ENCODE measurements at places on chromosomes 1 and 21.

- DNase-seq = no peak
Measured at GRCh38 chr1:99540744-99541143, 105.2 kb upstream of the PALMD start.

GRCh38 chr1:86263101-86263500 lies 106.5 kb upstream of the COL24A1 start:
- no peak for DNase-seq

- DNase-seq = no peak
Measured at GRCh38 chr1:25581764-25582163, 34.8 kb upstream of the MAN1C1 start.

DNA sequence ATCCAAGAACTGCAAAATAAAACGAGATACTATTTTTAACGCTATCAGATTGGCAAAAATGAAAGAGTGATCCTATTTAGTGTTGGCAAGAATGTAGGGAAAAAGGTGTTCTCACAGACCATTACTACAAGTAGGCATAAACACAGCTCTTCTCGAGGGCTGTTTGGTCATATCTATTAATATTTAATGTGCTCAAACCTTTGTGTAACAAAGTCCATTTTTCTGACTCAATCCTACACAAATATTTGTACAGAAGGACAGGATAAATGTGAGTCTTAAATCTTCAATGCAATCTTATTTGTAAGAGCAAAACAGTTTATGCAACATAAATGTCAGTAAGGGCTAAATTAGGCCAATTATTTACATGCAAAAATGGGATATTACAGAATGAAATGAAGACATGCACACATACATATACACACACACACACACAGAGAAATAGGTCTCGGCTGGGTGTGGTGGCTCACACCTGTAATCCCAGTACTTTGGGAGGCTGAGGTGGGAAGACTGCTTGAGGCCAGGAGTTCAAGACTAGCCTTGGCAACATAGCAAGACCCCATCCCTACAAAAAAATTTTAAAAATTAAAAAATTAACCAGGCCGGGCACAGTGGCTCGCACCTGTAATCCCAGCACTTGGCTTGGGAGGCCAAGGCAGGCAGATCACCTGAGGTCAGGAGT lies 17.7 kb downstream of the DHCR24 start:
- DNase-seq = no peak

- DNase-seq = no peak
Measured at GRCh38 chr1:212284332-212284743, 872 bp upstream of the PPP2R5A start.

DNA sequence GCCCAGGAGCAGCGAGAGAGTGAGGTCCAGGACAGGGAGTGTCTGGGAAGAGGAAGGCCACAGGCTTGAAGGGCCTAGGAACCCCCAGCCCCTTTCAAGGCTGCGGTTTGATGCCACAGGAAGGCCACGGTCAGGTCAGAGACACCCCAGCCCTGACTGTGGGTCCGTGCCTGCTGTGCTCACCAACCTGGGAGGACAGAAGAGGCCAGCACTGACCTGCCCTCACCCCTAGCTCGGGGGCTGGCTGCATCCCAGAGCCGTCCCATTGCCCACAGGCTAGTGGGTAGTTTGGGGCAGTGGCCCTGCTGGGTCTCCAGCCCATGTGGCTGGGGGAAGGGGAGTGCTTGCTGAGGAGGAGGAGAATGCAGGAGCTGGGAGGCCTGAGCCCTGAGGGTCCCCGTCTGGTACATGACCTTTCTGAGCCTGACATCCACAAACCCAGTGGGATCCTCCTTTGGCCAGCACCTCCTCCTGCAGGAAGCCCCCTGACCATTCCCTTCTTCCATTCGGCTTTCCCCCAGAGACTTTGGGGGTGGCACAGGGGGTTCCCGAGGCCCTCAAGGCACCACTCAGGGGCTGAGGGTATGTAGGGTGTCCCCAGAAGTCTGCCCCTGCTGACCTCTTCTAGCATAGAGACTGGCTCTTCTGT lies 54.3 kb downstream of the WNT9A start:
- DNase-seq = no peak

DNA sequence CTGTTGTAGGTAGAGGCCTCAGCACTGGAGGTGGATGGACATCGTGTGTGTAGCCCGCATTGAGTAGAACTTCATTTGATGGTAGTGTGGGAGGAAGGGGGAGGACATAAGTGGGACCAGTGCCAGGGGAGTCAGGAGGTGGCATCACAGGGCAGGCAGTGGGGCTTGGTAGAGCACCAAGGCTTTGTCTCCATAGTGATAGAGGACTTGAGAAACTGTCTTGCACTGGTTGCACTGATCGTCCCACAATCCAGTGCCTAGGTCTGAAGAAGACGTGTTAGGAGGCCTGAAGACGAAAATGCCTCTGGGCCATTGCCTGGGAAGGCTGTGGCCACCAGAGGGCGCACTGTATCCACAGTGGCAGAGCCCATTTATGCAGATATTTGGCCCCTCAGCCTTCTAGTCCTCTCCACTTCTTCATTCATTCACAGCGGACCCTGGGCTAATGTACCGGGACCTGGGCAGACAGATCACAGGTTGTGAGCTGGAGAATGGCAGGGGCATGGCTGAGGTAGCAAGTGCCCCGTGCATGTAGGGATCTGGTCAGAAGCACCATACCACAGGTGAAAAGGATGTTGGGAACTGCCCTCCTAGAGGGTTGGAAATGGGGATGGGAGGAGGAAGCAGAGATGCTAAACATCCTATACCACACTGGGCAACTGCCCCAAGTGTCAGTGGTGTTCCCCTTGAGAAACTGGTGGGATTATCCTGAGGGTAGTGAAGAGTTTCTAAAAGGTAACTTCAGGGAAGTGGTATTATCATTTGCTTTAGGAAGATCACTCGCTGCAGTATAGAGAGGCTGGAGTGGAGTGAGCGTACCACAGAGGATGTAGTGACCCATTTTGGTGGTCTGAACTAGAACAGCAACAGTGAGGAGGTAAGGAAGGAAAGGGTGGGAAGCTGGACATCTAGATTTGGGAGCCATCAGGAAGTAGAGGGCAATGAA lies 95.3 kb downstream of the PIK3R3 start:
- DNase-seq = peak; percentile 42

DNA sequence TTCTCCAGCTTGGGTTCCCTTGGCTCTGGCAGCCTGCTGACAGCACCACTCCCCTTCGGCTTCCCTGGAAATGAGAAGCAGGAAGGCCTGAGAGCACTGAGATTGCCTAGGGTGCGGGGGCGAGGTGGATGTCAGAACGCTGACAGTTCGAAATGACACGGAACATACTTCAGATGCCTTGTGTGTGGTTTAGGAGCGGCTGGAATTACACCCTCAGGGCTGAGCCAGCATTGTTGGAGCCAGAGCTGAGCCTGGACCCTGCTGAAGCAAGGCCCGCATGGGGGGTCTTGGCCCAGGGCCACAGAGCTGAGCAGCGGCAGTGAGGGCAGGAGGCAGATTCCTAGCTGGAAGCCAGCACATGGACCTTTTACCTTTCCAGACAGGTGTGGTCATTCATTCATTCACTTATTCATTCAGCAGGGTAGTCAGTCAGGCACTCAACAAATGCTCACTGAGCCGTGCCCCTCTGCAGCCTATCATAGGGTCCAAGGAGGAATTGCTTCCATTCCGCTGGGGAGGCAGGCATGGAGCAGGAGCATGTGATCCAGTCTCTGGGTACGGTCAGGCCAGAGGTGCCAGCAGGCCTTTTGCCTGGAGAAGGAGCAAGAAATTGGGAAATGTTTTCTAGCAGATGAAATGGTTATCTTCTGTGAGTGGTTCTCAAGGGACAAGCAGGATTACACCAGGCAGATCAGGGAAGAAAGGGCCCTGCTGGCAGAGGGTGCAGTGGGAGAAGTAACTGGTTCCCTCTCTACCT lies 6.6 kb upstream of the FOXE3 start:
- no peak for DNase-seq

GRCh38 chr1:20178634-20179370 lies 7.1 kb upstream of the UBXN10 start:
- no peak for DNase-seq

- no peak for DNase-seq
Measured at GRCh38 chr1:70195342-70195741, 10.0 kb downstream of the LRRC40 start.

GRCh38 chr1:155082301-155083051 lies 3.8 kb downstream of the EFNA3 start:
- DNase-seq = no peak

- DNase-seq = no peak
Measured at GRCh38 chr1:77413541-77414335, 131.9 kb downstream of the AK5 start.

DNA sequence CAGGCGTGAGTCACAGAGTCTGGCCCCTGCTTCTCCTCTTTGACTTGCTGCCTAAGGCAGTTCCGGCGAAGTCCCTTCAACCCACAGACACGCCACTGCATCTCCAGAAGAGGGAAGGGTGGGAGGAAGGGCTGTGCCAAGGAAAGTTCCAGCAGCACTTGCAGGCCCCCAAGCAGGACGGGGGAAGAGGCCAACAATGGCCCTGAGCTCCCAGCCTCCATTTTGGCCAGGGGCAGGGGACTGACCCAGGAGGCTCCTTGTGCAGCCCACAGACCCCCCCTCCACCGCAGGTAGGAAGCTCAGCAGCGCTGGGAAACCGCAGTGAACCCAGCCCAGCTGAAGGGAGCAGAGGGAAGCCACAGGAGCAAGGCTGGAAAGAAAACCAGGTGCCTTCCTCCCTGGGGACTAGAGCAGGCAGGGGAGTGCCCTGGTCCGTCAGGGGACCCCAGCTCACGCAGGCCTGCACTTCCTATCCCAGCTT lies 35.4 kb downstream of the ACOT7 start:
- DNase-seq = no peak

- no peak for DNase-seq
Measured at GRCh38 chr21:33010931-33011330, 14.8 kb upstream of the OLIG2 start.

DNA sequence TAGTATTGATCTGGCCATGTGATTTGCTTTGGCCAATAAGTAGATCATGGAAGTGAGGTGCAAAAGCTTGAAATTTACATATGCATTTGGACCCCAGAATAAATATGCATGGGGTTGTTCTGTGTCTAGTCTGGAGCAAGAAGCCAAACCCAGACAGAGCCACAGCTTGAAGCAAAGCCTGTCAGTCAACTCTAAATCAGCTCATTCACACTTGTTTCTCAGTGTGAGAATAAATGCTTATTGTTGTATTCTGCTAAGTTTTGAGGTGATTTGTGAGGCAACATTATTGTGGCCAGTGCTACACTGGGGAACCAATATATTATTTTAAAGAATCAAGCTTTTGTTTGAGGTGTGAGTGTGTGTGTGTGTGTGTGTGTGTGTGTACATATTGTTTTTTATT lies 12.2 kb upstream of the PGLYRP3 start:
- no peak for DNase-seq

GRCh38 chr1:235855811-235856429 lies 10.8 kb downstream of the LYST start:
- no peak for DNase-seq

DNA sequence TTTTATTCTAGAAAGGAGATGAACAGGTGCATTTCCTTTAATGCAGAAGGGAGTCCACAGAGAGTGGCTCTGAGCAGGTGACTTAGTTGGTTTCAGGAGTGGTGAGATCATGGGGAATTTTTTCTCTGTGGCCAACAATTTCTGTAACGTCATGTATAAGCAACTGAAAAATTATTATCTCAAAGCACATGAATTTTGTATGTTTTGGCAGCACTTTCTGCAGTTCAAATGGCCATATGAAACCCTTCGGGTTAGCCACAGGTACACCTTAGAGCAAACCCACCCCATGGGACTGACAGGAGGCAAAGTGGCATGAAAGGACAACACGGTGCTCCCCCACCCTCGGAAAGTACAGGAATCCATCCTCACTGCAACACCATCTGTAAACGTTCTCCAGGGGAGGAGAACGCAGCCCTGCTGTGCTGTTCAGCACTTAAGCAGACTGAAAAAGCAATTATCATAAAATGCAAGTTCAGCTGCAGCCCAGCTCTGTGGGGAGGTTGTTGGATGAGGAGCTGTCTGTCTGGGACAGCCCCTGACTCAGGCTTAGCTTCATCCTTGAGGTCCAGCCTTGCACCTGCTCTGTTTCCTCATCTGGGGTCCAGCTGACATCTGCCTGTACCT lies 55.8 kb upstream of the CLDN14 start:
- DNase-seq = no peak

GRCh38 chr1:16191916-16192546 lies 20.4 kb downstream of the ARHGEF19 start:
- no peak for DNase-seq
